ENCODE measurements at places on chromosomes 3 and 15. TPM values are rescaled to one million over a fixed set of nuclear protein-coding genes. Genes with fewer than 3 reads are reported as not detected.
A peak's percentile ranks its signal among the peaks of the same experiment; 100 is the strongest.

The TF gene
- total RNA-seq = 466 TPM

The TMEM212 gene
- 0.22 TPM for total RNA-seq

The CDHR4 gene
- 0.28 TPM for total RNA-seq

The CHRNA5 gene
- total RNA-seq = 1.7 TPM

The TMCO5A gene
- total RNA-seq = not detected

The CATSPER2 gene
- 5.1 TPM for total RNA-seq

The NR1I2 gene
- total RNA-seq = 0.69 TPM

The NUSAP1 gene
- total RNA-seq = 48.2 TPM

The RTP1 gene
- 0.61 TPM for total RNA-seq

The GOLGA8T gene
- total RNA-seq = 1.1 TPM

The ISLR gene
- 391 TPM for total RNA-seq

The IFT80 gene
- 71.4 TPM for total RNA-seq

The UBE2E2 gene
- total RNA-seq = 38.8 TPM

The IL17RC gene
- 34.2 TPM for total RNA-seq

DNA sequence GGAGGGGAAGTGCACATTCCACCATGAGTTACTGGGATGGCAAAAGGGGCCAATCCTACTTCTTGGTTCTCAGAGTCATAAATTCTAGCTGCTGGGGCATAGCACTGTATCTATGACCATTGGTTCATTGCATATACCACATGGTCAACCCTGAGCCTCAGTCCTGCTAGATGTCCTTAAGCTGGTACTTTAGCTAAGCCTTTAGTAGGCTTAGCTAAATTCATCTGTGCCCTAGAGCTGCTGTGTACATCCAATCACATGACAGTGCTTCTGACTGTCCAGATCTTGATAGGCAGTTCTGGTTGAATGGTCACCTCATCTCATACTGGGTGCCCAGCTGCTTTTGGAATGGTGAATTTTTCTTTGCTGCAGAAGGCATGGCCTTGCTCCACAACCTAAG, 8.2 kb downstream of the NDUFB4 start:
- no peak for DNase-seq

- DNase-seq = no peak
Observed at GRCh38 chr15:40250771-40251483, 12.1 kb downstream of the PAK6 start.

DNA sequence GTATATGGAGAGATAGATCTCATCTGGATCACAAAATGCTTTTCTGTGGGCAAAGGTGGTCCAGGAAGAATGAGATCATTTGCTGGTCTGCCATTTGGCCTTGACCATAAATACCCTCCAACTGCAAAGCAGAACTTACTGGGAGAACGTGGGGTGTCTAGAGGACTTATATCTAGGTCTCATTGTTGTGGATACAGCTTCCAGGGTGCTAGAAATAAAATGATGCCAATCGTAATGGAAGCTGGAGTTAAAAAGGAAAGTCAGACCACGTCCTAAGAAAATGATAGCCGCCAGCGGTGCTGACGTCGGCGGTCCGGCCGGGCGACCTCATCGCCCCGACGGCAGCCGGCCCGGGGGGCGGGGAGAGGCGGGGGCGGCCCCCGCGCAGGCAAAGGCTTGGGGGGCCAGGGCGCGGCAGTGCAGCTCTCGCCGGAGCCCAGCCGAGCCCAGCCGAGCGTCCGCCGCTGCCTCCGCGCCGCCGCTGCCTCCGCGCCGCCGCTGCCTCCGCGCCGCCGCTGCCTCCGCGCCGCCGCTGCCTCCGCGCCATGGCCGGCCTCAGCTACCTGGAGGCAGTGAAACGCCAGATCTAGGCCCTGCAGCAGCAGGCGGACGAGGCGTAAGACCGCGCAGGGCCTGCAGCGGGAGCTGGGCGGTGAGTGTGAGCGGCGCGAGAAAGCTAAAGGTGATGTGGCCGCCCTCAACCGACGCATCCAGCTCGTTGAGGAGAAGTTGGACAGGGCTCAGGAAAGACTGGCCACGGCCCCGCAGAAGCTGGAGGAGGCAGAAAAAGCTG, 89.5 kb downstream of the EOMES start:
- DNase-seq = peak; percentile 61

GRCh38 chr3:30130391-30130790, 476.0 kb upstream of the TGFBR2 start:
- DNase-seq = no peak

GRCh38 chr15:79160211-79160610, 69.6 kb upstream of the RASGRF1 start:
- no peak for DNase-seq

DNA sequence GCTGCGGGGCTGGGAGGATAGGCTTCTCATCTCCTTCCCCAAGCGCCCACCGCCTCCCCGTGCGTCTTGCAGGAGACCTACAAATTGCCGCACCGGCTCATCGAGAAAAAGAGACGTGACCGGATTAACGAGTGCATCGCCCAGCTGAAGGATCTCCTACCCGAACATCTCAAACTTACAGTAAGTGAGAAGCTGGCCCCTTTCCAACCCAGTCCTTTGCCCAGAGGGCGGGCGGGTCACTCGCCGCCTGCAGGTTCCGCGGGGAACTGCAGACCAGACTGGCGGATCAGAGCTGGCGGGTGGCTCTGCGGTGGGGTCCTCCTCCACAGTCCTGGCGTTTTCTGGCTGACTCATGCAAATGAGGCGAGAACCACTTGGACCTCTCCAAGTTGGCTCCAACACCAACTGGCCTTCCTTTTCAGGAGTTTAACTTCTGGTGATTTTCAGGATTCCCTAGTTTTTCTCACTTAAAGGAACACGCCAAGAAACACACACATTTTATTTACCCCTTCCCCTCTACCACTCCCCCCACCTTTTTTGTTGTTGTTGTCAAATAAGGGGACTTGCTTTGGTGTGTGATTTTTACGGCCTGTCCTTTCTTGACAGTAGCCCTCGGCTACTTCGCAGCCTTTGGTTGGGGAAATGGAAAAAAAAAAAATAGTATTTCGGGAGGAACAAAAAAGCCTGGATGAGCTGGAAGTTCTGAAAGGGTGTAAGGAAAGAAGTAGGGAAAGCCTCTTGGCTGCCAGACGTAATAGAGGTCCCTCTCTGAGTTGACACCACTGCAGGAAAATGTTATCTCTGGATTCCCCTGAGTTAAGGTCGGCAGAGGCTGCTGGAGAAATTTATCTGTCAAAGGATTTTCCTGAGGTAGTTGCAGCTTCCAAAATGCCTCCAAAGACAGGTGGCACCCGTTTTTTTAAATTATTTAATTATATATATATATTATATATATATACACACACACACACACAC, 1.3 kb downstream of the BHLHE40 start:
- no peak for DNase-seq

- no peak for DNase-seq
Observed at GRCh38 chr3:119145128-119145499, 851 bp upstream of the TEX55 start.

GRCh38 chr15:68819495-68820294, 1.0 kb downstream of the ANP32A start:
- DNase-seq = peak; percentile 88

DNA sequence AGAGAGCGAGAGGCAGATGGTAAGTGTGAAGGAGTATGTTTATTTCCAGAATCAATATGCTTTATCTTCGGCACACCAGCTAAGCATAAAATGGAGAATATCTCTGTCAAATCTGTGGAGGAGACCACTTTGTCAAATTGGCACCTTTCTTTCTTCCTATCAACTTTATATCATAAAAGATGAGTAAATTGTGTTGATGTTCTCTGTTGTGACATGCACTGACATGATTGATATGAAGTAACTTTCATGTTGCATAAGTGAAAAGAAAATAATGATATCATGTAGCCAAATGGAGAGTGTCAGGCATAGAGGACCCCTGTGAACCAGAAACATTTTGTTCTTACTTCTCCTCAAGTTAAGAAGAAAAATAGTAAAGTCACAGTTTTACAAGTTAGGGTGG, 753.8 kb downstream of the ZNF385D start:
- DNase-seq = no peak

GRCh38 chr15:89806210-89806558, 8.5 kb downstream of the ANPEP start:
- DNase-seq = no peak

GRCh38 chr3:113747283-113748046, 630 bp downstream of the ATP6V1A start:
- peak; percentile 66 for DNase-seq

DNA sequence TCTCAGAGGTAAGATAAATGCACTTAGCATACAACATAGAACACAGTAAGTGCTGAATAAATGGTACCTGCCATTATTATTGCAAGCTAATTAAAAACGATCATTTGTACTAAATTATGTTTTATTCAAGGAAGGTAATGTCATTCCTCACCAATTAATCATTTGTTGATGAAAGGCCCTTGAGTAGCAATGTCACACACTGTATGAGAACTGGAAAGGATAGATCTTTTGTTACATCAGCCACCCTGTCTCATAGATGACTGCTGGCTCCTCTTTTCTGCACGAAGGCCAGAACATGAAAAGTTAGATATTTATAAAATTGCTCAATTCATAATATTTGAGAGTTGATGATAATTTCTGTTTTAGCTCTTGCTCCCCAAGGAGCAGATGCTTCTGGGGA, 415.4 kb downstream of the RBMS3 start:
- DNase-seq = no peak

DNA sequence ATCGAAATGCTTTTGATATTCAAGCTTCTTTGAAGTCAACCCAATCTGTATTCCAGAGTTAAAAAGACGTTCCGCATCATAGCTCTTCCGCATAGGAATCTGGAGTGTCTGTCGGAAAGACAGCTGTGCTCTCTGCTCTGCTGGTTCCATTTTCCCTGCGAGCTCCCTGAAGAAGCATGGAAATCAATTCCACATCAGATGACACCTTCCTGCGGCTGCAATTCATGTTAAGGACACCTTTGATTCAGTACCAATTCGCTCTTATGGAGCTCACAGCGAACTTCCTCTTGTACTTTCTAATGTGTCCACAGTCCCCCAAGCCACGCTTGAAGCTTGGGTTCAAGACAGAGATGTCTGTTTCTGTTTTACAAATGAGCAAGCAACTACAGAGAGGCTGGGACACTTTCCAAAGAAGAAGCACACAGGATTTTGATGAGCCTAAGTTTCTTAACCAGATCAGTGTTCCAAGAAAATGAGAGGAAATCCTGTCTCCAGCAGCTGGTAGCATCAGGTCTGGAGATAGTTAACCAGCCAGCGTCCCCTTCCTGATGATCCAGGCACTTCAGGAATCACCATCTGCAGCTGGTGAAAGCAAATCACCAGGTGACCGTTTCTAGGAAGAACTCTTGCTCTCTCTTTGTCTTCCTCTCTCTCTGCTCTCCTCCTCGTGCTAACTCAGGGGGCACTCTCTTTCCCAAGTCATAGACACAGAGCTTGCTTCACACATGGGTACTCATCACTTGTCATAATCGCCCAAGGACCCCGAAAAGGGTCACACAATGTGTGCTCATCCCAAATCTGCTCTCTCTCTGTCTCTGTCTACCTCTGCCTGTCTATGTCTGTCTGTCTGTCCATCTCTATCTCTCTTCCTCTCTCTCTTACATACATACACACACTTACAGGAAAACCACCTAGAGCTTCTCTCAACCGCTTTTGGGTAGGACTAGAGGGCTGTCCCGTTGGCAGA, 281.8 kb downstream of the FAM43A start:
- DNase-seq = no peak

DNA sequence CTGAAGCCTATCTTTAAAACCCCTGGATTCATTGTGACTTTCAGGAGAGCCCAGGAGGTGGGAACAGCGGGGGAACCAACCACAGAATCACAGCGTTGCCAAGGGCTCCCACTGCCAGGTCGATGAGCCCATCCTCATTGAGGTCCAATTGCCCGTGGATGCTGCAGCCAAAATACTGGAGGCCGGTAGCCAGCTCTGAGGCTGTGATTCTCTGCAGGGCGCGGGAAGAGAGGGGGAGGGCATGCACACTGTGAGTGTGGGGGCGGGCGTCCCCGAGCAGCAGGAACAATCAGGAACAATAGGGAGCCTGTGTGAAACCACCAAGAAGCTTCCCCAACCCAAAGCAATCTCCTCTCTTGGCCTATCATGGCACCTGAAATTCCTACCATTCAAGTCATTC, 53.4 kb downstream of the FEM1B start:
- DNase-seq = peak; percentile 83

DNA sequence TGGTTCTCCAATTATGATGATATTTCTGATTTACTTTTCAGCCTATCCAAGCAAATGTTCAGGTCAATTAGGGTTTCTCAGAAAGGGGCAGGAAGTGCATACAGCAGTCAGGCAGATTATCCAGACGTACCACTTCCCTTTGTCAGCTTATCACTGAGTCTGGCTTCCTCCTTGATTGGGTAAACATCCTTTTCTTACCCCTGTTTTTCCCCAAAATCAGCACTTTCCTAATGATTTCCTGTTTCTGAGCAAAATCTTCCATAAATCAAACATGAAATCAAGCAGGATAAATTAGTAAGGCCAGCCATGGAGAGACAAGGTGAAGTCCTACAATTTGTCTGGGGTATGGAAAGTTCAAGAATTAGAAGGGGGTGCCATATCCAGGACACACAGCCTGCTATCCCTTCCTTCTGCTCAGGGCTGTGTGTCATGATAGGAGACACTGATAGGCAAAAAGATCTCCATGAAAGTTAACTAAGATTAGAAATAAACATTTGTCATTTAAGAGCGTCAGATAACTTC, 29.0 kb downstream of the ADIPOQ start:
- DNase-seq = no peak

- no peak for DNase-seq
Observed at GRCh38 chr3:71779674-71780377, 5.1 kb downstream of the PROK2 start.

GRCh38 chr3:150868282-150868681, 37.0 kb downstream of the MINDY4B start:
- DNase-seq = no peak

- peak; percentile 56 for DNase-seq
Observed at GRCh38 chr3:115502128-115502527, 121.2 kb upstream of the GAP43 start.

GRCh38 chr3:195821403-195822130, 9.8 kb upstream of the MUC4 start:
- DNase-seq = no peak

- DNase-seq = no peak
Observed at GRCh38 chr3:61657689-61658088, 96.3 kb downstream of the PTPRG start.

DNA sequence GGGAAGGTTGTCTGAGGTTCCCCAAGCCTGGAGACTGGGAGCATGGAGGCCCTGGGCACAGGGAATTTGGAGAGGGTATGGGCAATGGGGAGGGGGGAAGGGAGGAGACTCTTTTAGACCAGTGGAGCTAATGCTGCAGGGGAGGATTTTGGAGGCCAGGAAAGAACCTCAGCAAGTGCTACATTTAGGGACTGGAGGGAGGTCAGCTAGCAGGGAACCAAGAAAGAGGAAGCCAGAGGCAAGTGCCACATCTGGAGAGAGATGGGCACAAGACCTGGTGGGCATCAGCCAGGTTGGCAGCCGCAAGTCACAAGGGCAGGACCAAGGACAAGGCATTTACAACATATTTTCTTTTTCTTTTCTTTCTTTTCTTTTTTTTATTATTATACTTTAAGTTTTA, 20.7 kb downstream of the PLEKHO2 start:
- DNase-seq = no peak

GRCh38 chr3:170713653-170714052, 127.8 kb upstream of the SLC7A14 start:
- DNase-seq = no peak

GRCh38 chr3:190458040-190458439, 8.3 kb upstream of the TMEM207 start:
- no peak for DNase-seq

- DNase-seq = no peak
Observed at GRCh38 chr3:88058306-88058580, 562 bp downstream of the CGGBP1 start.

- no peak for DNase-seq
Observed at GRCh38 chr15:40307421-40308211, at the start of gene PLCB2. TSS of gene PLCB2 (minus strand) at chr15:40307935. CDS start at chr15:40307672, 263 bp downstream.
